GM13977 (cell line): ENCODE measurements at places on chromosomes 16 and 17.
A peak's percentile ranks its signal among the peaks of the same experiment; 100 is the strongest.

DNA sequence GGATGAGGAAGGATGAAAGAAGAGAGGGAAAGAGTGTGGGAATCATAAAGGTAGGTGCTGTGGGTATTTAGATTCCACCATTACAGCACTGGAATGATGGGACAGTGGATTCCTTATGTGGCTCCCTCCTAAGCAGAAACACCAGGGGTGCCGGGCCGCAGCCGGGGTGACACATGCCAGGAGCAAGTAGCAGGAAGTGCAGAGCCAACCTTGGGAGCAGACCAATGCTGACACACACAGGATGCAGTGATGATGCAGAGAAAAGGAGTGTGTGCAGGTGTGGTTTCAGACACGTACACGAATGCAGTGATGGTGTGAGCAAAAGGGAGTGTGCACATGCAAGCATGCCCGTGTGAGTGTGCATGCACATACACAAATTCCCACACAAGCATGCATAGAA, 338.0 kb downstream of the SLC39A11 start:
- no peak for DNase-seq

GRCh38 chr16:71460941-71461340, 1.1 kb downstream of the ZNF23 start:
- no peak for DNase-seq

DNA sequence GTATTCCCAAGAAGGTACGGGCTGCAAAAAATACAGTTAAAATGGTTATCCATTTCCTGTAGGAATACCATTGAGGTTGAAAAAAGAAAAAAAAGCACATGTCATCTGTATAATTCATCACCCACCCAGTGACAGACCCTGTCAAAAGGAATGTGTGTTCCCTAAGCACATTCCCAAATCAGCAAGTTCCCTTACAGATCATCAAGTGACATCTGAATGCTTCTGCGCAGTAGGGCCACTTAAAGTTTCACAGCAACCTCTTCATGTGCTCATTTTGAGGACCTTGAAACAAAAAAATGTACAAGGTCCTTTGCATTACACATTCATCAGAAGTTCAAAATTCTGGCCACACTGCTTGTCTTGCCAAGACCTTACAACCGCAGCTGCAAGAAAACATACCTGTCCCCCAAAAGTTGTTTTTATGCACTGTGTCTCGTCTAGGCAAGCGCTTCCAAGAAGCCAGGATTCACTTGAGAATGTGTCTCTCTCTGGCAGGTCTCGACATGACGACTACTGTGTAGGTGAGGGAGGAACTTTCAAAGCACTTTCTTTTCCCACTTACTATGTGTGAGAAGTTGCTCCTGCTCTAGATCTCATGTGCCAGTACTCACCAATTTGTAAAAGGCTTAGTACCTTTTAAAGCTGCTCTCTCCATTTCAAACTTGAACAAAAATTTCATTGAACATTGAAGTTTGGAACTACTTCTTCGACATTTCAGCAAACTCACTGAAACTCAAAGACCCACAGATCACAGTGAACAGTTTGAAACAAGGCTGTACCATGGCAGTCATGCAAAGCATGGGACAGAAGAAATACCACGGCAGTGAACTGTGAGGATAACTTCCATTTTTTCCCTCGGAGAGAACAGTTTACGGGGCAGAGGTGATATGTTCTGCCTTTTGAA, 4.3 kb upstream of the POLG2 start:
- DNase-seq: no peak

DNA sequence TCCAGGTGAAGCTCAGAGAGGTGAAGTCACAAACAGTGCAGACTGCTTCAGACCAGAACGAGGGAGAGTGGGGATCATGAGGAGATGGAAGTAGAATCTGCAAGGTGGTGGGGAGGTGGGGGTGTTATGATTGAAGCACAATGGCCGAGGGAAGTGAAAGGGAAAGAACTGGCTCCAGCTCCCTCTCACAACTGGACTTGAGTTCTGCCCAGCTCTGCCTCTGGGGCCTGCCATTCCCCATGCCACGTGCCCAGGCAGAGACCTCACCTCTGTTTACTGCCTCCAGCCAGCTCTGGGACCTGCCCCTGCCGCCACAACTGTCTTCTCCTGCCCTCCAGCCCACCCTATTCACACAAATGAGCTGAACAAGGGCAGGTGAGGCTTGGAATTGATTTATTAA, 2.5 kb downstream of the PNMT start:
- DNase-seq: no peak

DNA sequence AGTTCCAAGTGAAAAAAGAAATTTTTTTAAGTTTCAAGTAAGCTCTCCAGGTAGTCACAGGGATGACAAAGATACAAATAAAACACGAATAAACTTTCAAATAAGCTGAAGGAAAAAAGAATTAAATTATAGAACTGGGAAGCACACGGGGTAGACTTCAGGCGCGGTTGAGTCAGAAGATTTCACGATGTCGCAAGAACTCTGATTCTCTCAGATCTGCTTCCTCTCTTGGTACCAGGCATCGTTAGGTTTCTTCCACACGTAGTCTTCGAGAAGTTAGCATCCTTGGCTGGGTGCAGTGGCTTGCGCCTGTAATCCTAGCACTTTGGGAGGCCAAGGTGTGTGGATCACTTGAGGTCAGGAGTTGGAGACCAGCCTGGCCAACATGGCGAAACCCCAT, 784.1 kb upstream of the RBFOX1 start:
- DNase-seq: no peak

GRCh38 chr17:18191967-18192366, 8.3 kb downstream of the ALKBH5 start:
- no peak for DNase-seq

DNA sequence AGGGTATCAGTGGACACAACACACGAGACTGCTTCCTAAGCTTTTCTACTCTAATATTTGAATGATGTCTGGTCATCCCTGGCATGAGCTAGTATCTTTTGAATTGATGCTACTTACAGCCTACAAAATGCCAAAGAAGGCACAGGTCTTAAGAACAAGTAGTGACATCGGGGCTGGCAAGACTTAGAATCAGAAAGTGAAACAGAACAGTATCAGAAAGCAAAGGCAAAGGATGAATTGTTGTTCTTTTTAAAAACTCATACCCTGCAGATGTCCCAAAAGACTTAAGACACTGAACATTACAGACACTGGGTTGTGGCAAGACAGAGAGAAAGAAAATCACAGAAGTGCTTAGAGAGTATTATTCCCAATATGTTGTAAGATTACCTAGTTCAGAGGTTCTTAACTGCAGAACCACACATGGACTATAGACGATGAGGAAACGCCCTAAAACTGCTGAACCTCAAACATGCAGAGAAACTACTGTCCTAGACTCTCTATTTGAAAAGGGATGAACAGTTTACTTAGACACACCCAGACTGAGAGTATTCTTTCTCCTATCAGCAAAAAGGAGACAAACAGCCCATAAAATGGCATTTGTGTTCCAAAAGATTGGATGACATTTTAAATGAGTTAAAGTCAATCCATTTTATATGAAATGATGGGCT, 12.5 kb downstream of the ZNF19 start:
- DNase-seq: no peak

DNA sequence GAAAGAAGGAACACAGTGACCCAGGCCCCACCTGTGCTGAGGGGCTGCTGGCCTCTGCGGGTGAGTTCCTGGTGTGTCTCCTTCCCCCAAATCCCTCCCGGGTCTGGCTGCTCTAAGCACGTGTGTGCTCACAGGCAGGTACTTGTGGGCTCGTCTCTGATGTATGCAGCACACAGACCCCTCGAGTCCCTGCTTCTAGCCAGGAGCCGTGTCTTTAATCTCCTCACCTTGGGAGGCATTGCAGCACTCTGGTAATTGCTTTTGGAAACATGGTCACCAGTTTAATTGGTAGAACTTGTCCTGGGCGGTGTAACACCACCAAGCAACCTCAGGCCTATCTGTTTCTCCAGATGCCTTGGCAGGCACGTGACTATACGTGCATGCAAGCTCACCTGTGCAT, 8.8 kb upstream of the RPL38 start:
- no peak for DNase-seq

GRCh38 chr17:14790521-14790920, 474.6 kb downstream of the PMP22 start:
- DNase-seq: no peak

- DNase-seq: no peak
Observed at GRCh38 chr16:56269811-56270684, 78.8 kb downstream of the GNAO1 start.

- DNase-seq: no peak
Observed at GRCh38 chr16:27232061-27232900, 29.0 kb downstream of the KDM8 start.

GRCh38 chr17:40810494-40810893, 10.7 kb upstream of the KRT28 start:
- no peak for DNase-seq

GRCh38 chr17:77388384-77389306, 247.9 kb downstream of the SEC14L1 start:
- DNase-seq: no peak

GRCh38 chr16:87587636-87588035, 14.7 kb upstream of the JPH3 start:
- DNase-seq: no peak

DNA sequence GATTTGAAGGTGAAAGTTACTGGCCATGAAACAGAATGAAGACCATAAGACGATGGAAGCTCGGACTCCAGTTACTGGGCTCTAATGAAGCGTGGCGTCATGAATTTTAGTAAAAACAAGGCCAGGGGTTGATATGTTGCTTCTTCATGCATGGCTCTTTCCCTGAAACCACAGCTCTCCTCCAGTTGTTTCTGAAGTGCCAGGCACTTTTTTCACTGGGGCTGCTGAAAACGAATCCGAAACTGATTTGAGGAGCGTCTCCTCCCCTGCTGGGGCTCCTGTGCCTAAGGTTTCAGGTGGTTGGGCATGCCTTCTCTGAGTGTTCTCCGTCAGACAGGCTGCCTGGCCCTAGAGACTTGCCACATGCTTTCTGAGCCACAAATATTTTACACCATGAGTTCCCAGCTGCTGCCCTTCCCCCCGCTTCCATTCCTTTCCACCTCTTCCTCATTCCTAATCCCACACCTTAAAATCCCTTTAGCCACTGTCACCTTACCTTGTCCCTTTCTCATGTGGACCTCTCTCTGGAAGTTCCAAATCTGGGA, 3.7 kb upstream of the MYL4 start:
- peak; percentile 45 for DNase-seq

GRCh38 chr16:11326084-11326736, 19.0 kb upstream of the RMI2 start:
- no peak for DNase-seq

DNA sequence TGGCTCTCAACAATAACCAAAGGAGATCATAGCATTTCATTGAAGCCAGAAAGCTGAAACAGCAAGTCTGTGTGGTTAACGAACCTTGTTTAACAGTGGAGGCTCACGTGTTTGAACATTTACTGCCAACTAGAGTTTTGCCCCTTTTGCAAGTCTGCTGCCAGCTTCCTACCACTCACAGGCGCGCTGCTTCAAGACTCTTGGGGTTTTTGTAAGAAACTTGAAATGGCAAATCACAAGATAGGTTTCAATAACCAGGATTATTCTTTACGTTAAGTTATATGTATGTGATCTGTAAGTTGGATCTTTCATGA, 1.2 kb downstream of the SNTB2 start:
- peak; percentile 28 for DNase-seq

DNA sequence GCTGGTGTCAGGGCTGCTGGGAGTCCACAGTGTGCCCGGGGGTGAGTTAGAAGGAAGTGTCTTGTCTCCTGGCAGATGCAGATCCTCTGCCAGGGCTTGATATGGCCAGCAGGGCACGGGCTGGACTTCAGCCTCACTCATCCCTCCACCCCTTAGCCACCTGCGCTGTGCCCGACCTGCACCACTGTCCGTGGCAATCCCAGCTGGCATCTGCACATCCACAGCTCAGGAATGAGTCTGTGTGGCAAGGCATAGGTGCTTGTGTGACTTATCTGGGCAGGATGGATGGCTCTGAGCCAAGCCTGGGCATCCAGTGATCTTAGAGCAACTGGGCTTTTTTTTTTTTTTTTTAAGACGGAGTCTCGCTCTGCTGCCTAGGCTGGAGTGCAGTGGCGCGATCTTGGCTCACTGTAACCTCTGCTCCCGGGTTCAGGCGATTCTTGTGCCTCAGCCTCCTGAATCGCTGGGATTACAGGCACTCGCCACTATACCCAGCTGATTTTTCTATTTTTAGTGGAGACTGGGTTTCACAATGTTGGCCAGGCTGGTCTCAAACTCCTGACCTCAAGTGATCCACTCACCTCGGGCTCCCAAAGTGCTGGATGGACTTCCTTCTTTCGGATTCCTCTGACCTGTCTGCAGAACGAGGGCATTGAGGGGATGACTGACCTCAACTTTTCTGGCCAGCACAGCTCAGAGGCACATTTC, 22.5 kb upstream of the CACNG1 start:
- no peak for DNase-seq

DNA sequence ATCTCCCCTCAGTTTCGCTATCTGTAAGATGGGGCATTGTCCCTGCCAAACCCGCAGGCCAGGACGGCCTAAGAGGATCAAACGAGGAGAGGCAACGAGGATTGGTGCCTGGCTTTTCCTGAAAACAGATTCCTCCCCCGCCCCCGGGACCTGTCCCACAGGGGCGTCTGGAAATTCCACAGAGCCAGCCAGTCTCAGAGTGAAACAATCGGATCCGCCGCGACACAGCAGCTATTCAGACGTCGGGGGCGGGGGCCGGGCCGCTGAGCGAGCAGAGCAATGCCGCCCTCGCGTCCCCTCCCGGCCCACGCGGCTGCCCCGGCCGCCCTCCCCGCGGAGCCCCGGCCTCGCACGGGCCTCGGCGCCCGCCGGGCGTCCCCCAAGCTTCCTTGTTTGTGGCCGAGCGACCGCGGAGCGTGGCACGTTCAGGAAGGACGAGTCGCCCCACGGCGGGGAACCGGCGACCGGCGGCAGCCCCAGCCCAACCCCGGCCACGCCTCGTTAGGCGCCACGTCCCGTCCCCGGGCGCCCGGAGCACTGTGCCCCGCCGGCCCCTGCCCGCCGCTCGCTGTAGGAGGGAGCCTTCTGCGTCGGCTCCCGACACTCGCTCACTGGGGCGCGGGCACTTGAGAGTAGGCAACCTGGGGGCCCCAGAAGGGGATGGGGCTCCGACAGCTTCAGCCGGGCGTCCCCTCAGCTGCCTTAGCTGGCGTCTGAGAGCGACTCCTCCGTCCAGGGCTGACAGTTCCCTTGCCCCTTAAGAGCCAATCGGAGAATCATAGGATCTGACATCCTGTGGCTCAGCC, 29.6 kb upstream of the PHOSPHO1 start:
- DNase-seq: peak; percentile 75

- no peak for DNase-seq
Observed at GRCh38 chr16:53785044-53785443, 81.1 kb downstream of the FTO start.

DNA sequence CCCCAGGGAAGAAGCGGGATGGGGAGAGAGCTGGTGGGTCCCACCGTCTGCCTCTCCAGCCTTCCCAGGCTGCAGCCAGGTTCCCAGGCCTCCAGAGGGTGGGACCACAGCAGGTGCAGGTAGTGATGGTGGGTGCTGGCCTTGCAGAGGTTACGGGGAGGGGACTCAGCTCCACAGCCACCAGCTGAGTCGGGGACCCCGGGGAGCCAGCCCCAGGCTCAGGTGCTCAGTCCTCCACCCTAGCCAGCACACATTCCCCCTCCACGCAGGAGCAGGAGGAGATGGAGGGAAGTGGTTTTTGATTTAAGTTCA, 5.0 kb downstream of the TP53I13 start:
- no peak for DNase-seq

- DNase-seq: peak; percentile 63
Observed at GRCh38 chr17:29292071-29292991, 1.6 kb downstream of the NUFIP2 start.
